G401 (cell line): ENCODE measurements at places on chromosomes 16 and 17. TPM values are rescaled to one million over a fixed set of nuclear protein-coding genes. Genes with fewer than 3 reads are reported as not detected.

Gene OSBPL7
- total RNA-seq = 4.2 and 5.6 TPM in 2 replicates

DNA sequence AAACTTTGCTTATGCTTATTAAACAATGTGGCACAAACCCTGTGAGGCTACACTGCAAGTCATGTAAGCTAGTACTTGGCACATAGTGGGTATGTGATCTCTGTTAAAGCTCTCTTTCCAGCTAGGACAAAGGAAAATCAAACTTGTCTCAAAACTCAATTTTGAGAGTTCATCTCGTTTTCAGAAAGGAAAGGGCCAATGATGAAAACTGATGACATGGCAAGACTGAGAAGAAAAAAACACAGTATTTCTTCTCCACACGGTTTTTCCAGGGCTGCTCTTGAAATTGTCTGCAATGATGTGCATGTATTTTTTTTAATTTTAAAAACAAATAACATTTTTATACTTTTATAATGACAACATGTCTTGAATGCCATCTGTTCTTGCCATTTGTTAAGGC lies 389.8 kb downstream of the CA10 start:
- no peak for DNase-seq

GRCh38 chr16:58409316-58409973 lies 17.2 kb downstream of the GINS3 start:
- DNase-seq = no peak

DNA sequence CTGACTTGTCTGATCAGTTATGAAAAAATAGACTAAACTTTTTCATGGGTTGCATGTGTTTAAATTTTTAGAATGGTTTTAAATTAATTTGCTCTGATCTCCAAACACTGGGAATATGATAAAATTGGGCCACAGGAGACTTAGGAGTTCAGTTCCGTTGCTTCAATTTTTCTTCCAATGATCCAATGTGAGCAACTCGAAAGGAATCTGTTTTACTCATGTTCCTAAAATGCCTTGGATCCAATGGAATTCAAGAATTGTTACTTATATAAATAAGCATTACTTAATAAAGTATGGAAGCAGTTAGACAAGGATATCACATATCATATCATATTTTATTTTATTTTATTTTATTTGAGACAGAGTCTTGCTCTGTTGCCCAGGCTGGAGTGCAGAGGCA lies 56.0 kb upstream of the NACA2 start:
- no peak for DNase-seq

- DNase-seq = peak; percentile 32
Measured at GRCh38 chr16:24853830-24854229, 8.1 kb downstream of the SLC5A11 start.

DNA sequence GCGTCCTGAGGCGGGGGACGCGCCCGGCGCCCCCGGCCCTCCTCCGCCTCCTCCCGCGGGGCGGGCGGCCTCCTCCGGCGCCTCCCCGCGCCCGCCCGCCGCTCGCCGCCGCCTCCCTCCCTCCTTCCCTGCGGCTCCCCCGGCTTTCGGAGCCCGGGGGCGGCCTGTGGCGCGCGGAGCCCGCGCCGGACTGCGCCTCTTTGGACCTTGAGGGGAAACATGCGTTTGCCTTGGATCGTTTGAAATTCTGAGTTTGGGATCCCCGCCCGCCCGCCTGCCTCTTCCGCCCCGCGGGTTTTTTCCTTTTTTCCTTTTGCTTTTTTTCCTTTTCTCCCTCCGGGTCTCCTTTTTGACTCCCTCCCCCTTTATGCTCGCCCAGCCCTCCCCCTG lies 390 bp downstream of the ZNRF1 start:
- DNase-seq = peak; percentile 12

- peak; percentile 74 for DNase-seq
Measured at GRCh38 chr17:34146440-34147043, 108.5 kb upstream of the CCL2 start.

Gene ZDHHC1
- 5.8 and 7.0 TPM in 2 replicates for total RNA-seq

GRCh38 chr17:40121181-40122135 lies at the start of gene MSL1:
TSS of gene MSL1 (plus strand) at chr17:40121971. CDS start at chr17:40122613, 642 bp downstream.
- DNase-seq = peak; percentile 81

Gene NPIPB9
- total RNA-seq = 0.41 TPM in 1 of 2 replicates, not detected in the other

GRCh38 chr17:17813055-17813724 lies 23.6 kb downstream of the SREBF1 start:
- DNase-seq = no peak

DNA sequence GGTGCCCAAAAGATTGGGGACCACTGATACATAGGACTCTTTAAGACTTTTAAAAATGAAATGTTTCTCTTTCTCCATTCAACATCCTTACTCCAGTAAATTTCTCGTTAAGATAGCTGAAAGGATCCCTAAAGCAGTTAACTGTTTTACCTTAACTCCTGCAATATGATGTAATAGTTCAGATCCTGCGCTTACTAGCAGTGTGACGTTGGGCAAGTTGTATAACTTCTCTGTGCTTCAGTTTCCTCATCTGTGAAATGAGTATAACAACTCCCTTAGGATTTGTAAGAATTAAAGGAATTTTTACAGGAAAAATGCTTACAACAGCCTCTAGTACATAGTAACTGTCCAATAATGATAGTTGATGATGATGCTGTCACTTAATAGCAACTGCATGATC lies 158.9 kb downstream of the TANC2 start:
- DNase-seq = no peak

Gene MYO1C
- 85.0 and 94.1 TPM in 2 replicates for total RNA-seq
